Esophagus mucosa (tissue), 1 donor: ENCODE measurements at places on chromosomes 13 and 19. TPM values are rescaled to one million over a fixed set of nuclear protein-coding genes. Genes with fewer than 3 reads are reported as not detected.

UBE2L5 gene
- not detected for total RNA-seq

GRCh38 chr19:46466536-46467196 lies 4.7 kb downstream of the PNMA8A start:
- no peak for ATAC-seq

DNA sequence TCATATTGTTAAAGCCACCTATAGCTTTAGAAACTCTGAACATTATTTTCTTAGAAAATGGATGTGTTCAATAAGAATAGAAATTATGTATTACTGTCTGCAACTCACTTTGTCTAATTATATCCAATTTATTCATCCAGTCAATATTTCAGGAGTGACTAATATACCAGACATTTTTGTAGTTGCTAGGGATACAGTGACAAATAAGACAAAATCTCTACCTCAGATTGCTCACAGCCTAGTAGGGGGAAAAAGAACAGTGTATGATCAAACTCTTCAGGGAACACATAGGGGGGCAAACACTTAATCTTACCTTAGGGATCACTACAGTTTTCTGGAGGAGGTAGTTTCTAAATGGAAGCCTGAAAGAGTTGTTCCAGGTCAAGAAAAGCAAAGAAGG lies 8.6 kb downstream of the BRCA2 start:
- no peak for ATAC-seq

DNA sequence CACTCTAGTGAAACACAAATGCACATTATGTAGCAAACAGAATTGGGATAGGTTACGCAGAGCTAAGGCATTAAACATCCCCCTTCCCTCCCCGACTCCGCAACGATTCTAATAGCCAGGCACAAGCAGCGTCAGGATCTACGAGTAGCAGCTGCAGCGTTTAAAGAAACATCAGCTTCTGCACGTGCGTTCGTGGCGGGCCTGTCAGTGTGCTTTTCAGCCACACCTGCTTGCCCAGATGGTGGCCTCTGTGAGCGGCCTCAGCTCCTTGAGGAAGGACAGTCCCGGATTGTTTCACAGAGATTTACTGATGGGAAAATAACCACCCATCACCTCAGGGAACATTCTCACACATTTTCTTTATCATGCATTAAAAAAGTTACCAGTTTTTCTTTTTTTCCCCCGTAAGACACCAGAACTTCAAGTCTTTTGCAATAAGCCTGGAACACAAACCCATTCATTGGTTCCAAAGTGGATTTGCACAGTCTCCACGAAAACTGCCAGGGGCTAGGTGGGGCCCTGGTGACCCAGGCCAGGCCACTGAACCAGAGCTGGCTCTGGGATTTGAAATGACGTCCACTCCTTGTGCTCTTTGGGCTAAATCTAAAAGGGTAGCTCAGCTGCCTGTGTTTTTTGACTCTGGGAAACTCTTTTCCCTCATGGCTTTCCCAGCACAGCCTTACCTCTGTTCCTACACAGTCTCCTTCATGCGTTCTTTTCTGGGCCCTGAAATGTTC lies 325.5 kb downstream of the KCNRG start:
- no peak for ATAC-seq

- no peak for ATAC-seq
These were observed 17.4 kb downstream of the WDR62 start for GRCh38 chr19:36072081-36072480.
